Left lung (tissue), 14 donors: ENCODE measurements at places on chromosomes 7 and 10.

DNA sequence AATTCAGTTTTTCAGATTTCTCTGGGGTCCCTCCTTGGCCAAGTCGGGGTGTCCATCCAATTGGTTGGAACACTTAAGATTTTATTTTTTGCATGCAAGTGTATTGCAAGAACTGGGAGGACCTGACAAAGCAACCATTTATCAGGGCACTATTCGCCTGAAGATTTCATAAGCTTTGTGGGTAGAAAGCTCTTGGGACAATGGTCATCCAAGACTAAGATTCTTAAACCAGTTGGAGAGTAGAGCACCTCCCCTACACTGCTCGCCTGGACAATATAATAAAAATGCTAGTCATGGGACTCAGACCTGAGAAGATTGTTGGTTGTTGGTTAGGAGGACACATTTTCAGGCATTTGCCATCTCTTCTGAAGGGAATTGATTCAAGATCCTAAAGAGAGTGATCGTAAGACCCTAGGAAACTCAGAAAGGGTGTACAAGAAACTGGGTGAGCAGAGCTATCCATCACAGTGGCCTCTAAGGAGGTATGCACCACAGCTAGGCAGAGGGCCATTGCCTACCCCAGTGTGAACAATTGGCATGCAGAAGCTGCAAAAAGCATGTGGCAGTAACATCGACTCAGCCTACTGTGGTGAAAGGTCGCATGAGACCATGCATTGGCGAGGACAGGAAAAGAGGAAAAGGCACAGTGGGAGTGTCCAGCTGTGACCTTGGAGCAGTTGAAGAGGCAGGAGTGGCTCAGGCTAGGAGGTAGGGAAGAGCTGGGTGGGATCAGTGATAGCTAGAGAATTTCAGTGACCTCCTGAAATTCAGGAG is 1235.3 kb upstream of the AUTS2 start:
- DNase-seq = no peak

- DNase-seq = no peak
Measured at GRCh38 chr7:151629713-151630272, 110.1 kb upstream of the RHEB start.

- peak; percentile 32 for DNase-seq
Measured at GRCh38 chr10:46553238-46554049, 3.0 kb downstream of the GPRIN2 start.

GRCh38 chr7:29332042-29332811 is 137.7 kb downstream of the CHN2 start:
- no peak for DNase-seq

- DNase-seq = no peak
Measured at GRCh38 chr7:130867039-130867438, 133.0 kb upstream of the KLF14 start.

GRCh38 chr7:85630904-85631600 is 444.2 kb upstream of the SEMA3D start:
- no peak for DNase-seq
